Chondrocyte (in vitro differentiated cells): ENCODE measurements at places on chromosomes 6 and 20. TPM values are rescaled to one million over a fixed set of nuclear protein-coding genes. Genes with fewer than 3 reads are reported as not detected.

GRCh38 chr6:89763550-89763949 is 56.0 kb downstream of the MDN1 start:
- DNase-seq, result no peak
- H3K4me3 ChIP-seq, result no peak overlapping the region
- H3K4me1 ChIP-seq, result no peaks in the 10 kb centered on the region
- peaks cover 21% of the 10 kb centered on the region for H3K36me3 ChIP-seq
- H3K27me3 ChIP-seq, result no peaks in the 10 kb centered on the region
- no peak overlapping the region for H3K27ac ChIP-seq

- H3K27ac ChIP-seq, result no peak overlapping the region
- no peaks in the 10 kb centered on the region for H3K36me3 ChIP-seq
These were observed 202.9 kb upstream of the SOX4 start for GRCh38 chr6:21390532-21391213.

- no peak for DNase-seq
- H3K36me3 ChIP-seq, result no peaks in the 10 kb centered on the region
- peaks cover 6% of the 10 kb centered on the region for H3K4me1 ChIP-seq
- H3K27ac ChIP-seq, result no peak overlapping the region
- peaks cover 18% of the 10 kb centered on the region for H3K27me3 ChIP-seq
These were observed 10.7 kb downstream of the DLL1 start for GRCh38 chr6:170279977-170280688.

RAE1 gene
- 17.6 to 22.3 TPM (median 19.0 TPM) in 3 replicates for total RNA-seq

TUBB1 gene
- total RNA-seq, result 0.15 TPM in 1 of 3 replicates, not detected in the others
